ENCODE measurements at places on chromosomes 1 and 21. TPM values are rescaled to one million over a fixed set of nuclear protein-coding genes. Genes with fewer than 3 reads are reported as not detected.
A peak's percentile ranks its signal among the peaks of the same experiment; 100 is the strongest.

GRCh38 chr1:9846611-9847171, 22.9 kb upstream of the CLSTN1 start:
- H3K27me3 ChIP-seq, result no peaks in the 10 kb centered on the region
- no peak overlapping the region for H3K27ac ChIP-seq
- no peak for DNase-seq
- H3K4me3 ChIP-seq, result no peak overlapping the region
- no peaks in the 10 kb centered on the region for H3K36me3 ChIP-seq

CACNA1S gene
- not detected for total RNA-seq

- no peaks in the 10 kb centered on the region for H3K36me3 ChIP-seq
- H3K27me3 ChIP-seq, result no peaks in the 10 kb centered on the region
- peaks cover 12% of the 10 kb centered on the region for H3K4me1 ChIP-seq
- DNase-seq, result peak; percentile 78
These were observed 46.3 kb downstream of the IER5 start for GRCh38 chr1:181134543-181135436.

LUZP1 gene
- total RNA-seq, result 27.9 TPM

OR2L3 gene
- 0.42 TPM for total RNA-seq

PODN gene
- 80.8 TPM for total RNA-seq

- H3K27me3 ChIP-seq, result no peaks in the 10 kb centered on the region
- no peak for DNase-seq
- peaks cover 4% of the 10 kb centered on the region for H3K4me1 ChIP-seq
These were observed 10.4 kb downstream of the BCAN start for GRCh38 chr1:156652131-156652991.

Measured in thyroid gland (tissue), 4 donors.